ENCODE measurements at places on chromosomes 6 and 20. TPM values are rescaled to one million over a fixed set of nuclear protein-coding genes. Genes with fewer than 3 reads are reported as not detected.
A peak's percentile ranks its signal among the peaks of the same experiment; 100 is the strongest.

DNA sequence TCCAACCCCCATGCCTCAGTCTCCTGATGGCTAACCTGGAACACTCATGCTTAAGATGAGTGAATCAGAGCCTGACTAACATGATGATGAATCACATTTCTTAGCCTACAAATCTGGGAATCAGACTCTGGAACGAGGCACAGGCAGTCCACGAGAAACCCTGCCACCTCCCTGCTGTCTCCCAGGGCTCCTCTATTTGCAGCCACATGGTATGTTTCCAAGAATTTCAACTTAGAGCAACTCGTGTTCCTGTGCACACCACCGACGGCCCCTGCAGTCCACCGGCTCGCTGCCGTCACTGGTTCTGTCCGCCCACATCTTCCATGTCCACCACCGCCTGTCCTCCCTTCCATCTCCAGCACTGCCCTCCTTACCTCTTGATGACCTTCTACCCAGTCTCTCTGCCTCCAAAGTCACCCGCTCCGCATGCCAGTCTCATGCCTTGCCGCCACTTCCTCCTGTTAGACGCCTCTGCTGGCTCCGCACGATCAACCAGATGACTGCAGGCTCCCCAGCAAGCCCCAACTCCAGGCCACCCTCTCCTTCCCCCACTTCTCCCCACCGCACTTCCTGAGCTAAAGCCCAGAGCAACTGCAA, 87.6 kb downstream of the AGPAT4 start:
- no peak for DNase-seq
- H3K4me3 ChIP-seq = no peak overlapping the region
- peaks cover 59% of the 10 kb centered on the region for H3K36me3 ChIP-seq
- H3K27me3 ChIP-seq = no peaks in the 10 kb centered on the region
- peak overlapping the region; percentile 44 for H3K27ac ChIP-seq
- no peaks in the 10 kb centered on the region for H3K4me1 ChIP-seq

DNA sequence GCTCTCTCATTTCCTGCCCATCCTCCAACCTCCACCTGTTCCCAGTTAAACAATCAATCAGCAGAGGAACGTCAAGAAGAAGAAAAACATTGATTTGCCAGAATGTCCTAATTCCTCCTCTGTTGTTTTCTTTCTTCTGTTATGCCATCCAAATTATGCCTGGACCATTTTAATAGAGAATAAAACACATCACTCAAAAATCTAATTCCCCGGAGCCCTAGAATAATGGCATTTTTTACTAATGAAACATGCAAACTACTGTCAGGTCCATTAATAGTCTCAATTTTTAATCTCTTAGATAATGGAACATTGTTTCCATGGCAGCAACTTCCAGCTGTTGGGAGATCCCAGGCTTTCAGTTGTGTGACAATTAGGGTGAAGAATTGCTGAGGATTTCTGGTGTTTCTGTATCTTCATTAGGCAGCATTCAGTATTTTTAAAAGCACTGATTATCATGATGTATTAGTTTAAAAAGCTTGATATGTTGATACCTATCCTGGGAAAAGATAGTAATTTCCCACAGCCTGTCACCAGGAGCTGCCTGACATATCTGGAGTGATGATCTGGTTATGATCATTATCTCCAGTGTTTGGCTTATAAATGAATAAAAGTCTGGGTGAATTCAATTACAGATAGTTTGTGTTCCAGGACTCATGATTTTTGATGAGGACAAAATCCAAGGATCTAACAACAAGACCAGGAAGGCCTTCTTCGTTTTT, 209.8 kb downstream of the TPBG start:
- DNase-seq = no peak
- H3K27me3 ChIP-seq = no peaks in the 10 kb centered on the region
- no peak overlapping the region for H3K4me3 ChIP-seq
- no peak overlapping the region for H3K27ac ChIP-seq

- H3K4me1 ChIP-seq = peaks cover 15% of the 10 kb centered on the region
- H3K27ac ChIP-seq = peak overlapping the region; percentile 43
- no peak for DNase-seq
These were observed 109.8 kb downstream of the SYCP2 start for GRCh38 chr20:59823491-59824259.

GRCh38 chr6:1503811-1504210, 105.9 kb upstream of the FOXC1 start:
- no peaks in the 10 kb centered on the region for H3K36me3 ChIP-seq
- no peak overlapping the region for H3K27ac ChIP-seq
- H3K4me3 ChIP-seq = no peak overlapping the region

DNA sequence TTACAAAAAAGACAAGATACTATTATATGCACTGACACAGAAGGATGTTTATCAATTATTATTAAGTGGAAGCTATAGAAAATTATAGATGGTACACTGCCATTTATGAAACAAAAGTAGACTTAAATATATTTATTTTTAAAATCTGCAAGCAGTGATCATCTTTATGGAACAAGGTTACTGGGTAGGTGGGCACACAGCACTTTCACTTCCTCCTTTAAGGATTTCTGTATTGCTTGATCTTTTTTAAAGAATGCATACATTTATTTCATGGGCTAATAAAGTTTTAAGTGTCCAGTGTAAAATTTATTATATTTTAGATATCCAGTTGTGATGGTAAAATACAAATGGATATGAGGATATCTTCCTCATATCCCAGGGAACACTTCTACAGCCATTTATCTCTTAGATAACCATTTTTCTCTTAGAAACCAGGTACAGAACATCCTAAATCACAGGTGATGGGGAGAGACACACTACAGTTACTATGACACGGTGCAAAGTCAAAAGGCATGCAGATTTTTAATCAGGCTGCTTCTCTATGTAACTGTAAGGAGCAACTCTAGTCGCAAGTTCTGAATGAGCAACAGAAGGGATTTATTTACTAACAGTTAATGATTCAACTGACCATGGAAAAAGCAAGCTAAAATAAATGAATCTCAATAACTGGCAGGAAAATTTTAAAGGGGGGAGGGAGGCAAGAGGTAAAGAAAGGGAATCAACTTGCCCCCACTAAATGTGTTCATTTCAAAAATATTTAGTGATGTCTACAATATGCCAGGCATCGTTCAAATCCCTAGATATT, 2.2 kb downstream of the FBXL4 start:
- no peak overlapping the region for H3K27ac ChIP-seq
- no peak for DNase-seq
- H3K27me3 ChIP-seq = no peaks in the 10 kb centered on the region
- H3K4me1 ChIP-seq = peaks cover 19% of the 10 kb centered on the region
- H3K36me3 ChIP-seq = peaks cover 23% of the 10 kb centered on the region
- H3K4me3 ChIP-seq = peak overlapping the region; percentile 97

- H3K36me3 ChIP-seq = peaks cover 7% of the 10 kb centered on the region
- DNase-seq = no peak
- H3K27me3 ChIP-seq = no peaks in the 10 kb centered on the region
- no peak overlapping the region for H3K27ac ChIP-seq
These were observed 99.4 kb upstream of the GRIK2 start for GRCh38 chr6:101294051-101294638.

ARFRP1 gene
- total RNA-seq = 41.0 TPM

DNA sequence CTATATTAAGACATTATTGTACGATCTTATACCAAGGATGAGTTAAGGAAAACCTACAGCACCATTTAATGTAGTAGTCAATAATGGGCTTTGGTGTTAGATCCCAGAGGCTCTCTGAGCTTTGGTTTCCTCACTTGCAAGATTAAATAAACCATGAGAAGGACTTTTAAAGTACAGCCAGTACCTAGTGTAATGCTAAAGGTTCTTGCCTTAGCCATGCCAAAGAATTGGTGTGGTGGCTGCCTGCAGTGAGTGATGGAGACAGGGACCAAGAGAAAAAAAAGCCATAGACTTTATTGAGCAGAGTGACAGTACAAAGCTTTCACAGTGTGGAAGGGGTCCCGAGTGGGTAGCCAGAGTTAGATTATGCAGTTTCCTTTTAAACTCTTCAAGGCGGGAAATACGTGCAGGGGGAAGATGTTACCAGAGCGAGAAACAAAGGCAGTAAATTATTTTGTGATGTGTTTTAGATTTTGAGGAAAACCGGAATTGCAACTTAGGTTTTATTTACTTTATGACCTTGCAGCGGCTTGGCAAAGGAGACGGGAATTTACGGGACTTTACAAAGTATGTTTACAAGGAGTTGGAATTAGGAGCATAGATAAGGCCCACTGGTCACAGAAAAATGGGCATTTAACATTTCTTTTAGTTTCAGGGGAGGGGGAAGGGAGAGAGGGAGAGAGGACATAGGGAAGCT, 100.4 kb downstream of the MYO6 start:
- no peaks in the 10 kb centered on the region for H3K27me3 ChIP-seq
- peak overlapping the region; percentile 81 for H3K27ac ChIP-seq
- no peak for DNase-seq
- H3K36me3 ChIP-seq = no peaks in the 10 kb centered on the region
- H3K4me1 ChIP-seq = no peaks in the 10 kb centered on the region
- H3K4me3 ChIP-seq = no peak overlapping the region

GRCh38 chr6:43772681-43773049, 2.7 kb downstream of the VEGFA start:
- peaks cover 9% of the 10 kb centered on the region for H3K27me3 ChIP-seq
- peaks cover 4% of the 10 kb centered on the region for H3K36me3 ChIP-seq
- H3K27ac ChIP-seq = peak overlapping the region; percentile 96
- H3K4me1 ChIP-seq = peaks cover 42% of the 10 kb centered on the region
